ENCODE measurements at places on chromosomes 3 and 15.

GRCh38 chr15:43903864-43904290 lies 77.1 kb downstream of the WDR76 start:
- peak; percentile 78 for DNase-seq

DNA sequence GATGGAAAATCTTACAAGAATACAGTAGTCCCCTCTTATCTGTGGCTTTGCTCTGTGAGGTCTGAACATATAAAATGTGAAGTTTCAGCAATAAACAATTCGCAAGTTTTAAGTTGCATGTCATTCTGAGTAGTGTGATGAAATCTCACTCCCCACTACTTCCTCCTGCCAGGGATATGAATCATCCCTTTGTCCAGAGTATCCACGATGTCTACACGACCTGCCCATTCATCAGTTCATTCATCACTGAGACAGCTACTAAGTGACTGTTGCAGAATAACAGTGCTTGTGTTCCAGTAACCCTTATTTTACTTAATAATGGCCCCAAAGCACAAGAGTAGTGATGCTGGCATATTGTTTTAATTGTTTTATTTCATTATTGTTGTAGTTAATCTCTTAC lies 489.2 kb upstream of the UBE2E2 start:
- no peak for DNase-seq

GRCh38 chr3:195807681-195808121 lies 4.0 kb downstream of the MUC4 start:
- no peak for DNase-seq

GRCh38 chr15:58453931-58454793 lies 22.4 kb downstream of the LIPC start:
- no peak for DNase-seq

- DNase-seq = no peak
Measured at GRCh38 chr3:4990069-4990468, 10.8 kb downstream of the BHLHE40 start.

GRCh38 chr3:186143250-186143649 lies 34.4 kb upstream of the ETV5 start:
- DNase-seq = no peak

DNA sequence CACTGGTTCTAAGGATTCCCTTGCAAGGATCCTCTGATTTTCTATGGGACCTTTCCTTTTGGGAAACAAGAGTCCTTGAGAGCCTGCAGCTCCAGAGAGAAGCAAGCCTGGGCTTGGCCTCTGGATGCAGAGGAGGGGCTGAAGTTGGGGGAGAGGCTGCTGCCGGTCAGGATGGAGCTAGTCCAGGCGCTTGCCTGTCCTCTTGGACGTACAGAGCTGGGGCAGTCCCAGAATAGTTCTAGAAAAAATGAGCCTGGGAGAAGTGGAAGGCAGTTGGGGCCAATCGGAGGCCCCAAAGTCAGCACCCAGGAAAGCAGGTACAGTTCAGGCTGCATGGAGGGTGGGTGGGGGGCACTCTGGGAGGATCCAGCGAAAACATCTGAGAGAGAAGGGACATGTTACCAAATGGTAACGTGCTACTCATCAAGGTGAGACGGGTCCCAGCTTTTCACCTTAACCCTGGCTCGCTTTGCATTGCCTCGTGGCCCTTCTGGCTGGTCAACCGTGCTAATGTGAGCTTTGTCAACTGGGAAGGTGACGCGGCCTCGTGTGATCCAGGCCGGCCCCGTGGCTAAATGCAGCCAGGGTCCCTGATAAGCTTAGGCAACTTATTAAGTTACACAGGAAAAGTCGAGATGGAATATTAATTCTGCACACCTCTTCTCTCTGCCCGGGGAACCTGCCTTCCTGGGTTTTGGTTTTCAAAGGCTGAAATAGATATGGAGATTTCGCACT lies 38.7 kb upstream of the MAGEF1 start:
- no peak for DNase-seq

DNA sequence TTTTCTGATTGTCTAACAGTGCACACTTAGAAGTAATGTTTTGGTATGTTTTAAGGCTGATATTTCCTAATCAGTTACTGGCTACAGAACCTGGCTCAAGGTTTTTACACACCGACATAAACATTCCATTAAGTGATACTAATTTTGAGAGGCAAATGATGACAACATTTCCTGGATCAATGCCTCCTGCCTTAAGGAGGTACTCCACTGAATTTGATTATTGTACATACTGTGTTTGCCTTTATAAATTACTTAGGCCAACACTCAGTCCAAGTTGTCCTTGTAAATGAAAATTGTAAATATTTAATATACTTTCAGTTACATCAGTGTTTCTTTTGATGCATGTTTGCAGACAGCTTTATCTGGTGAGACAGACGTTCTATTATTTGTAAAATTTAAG lies 24.2 kb upstream of the LXN start:
- DNase-seq = no peak

DNA sequence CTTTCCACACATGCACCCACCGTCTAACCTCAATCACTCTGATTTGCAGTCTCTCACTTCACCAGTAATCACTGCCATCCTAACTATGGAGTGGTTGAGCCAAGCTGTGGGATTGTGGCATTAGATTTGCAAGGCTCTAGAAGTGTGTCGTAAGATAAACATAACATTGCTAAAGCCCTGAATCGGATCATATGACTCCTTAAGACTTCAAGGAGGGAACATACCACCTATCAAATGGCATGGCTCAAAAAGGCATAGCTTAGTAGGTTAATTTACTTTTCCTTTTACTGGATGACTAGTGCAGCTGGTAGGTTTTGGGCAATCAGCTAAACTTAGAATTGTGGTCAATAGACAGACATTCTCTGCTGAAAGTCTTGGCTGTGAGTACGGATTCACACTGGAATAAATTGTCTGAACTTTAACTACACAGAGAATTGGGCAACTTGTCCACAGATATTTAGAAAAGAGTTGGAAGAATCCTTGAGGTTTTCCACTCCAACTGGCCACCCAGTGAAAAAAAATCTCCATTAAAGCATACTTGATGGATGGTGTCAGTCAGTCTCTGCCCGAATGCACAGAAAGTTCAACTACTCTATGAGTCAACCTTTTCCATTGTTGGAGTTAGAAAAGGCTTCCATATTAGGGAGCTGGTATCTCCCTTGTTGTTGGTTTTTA lies 476.7 kb upstream of the CBLB start:
- DNase-seq = no peak

DNA sequence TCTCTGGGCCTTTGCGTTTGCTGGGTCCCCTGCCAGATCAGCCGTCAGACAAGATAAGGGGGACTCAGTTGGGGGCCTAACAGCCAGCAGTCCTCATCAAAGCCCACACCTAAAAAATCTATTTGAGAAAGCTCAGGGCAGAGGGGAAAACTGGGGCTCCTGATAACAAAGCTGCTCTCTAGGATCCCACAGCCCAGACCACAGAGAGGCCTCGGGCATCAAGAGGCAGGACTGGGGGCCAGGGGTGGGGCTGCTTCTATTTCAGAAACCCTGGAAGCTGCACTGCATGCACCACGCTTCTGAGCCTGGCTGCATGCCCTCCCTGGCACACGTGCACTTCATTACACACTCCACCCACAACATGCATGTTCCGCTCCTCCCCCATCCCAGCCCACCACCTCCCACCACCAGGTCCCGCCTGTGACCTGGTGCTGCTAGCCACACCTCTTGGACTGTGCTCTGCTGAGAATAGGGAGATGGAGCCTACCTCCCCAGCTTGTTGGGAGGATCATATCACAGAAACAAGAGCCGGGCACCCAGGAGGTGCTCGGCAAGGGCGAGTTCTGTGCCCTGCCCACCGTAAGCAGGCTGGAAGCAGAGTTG lies 26.6 kb downstream of the FBLN2 start:
- DNase-seq = no peak

- DNase-seq = no peak
Measured at GRCh38 chr3:37542772-37543449, 318.8 kb upstream of the CTDSPL start.

DNA sequence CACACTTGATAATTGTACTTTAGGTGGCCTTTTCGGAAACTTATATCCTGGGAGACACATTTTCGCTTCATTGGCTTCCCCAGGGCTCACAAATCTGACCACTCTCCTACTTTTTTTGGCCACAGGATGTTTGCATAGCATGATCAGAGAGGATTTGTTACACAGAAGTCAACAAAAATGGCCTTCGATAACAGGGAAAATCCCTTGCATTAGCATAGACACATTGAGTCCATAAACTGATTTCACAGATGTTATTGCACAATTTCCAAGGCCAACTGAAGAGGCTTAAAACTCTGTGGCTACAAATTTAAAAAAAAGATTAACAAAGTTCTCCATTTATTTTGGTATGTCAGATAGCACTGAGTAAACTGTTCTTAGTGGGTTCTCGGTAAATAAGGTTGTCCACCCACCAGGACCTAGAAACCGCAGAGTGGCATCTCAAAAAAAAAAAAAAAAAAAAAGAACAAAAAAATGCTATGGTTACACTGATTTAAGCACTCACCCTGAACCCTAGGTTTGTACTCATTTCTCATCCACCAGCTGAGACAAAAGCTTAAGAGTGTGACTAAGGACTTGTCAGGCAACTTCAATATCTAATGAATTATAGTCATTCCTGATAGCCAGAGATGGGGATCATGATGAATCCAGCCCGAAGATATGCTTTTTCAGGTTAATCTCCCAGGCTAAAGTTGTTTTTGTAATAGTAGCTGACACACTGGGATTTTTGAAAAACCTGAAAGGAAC lies 188.9 kb upstream of the SYNPR start:
- DNase-seq = no peak

GRCh38 chr15:99090938-99091337 lies 13.9 kb upstream of the SYNM start:
- DNase-seq = no peak

- no peak for DNase-seq
Measured at GRCh38 chr15:83015361-83015760, 3.9 kb upstream of the C15orf40 start.

GRCh38 chr3:112364291-112364690 lies 31.3 kb downstream of the CD200 start:
- no peak for DNase-seq

DNA sequence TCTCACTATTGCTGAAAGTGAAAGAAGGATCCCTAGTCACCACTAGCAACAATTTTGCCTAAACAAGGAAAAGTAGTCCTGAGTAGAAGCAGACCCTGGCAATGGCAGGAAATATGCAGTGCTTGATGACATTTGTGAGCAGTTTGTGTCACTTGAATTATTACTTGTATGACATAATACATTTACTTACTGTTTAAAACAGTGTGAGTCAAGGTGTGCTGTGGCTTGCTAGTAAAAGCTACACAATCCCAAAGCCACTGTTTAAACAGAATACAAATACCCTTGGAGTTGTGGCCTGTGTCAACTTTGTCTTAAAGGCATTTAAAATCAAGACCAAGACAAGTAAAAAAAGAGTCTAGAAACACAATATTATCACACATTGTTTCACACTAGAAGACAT lies 775.4 kb downstream of the ROBO1 start:
- DNase-seq = no peak

- no peak for DNase-seq
Measured at GRCh38 chr3:29772436-29772835, 491.6 kb downstream of the RBMS3 start.
